ENCODE measurements at places on chromosomes 7 and 10. TPM values are rescaled to one million over a fixed set of nuclear protein-coding genes. Genes with fewer than 3 reads are reported as not detected.

DNA sequence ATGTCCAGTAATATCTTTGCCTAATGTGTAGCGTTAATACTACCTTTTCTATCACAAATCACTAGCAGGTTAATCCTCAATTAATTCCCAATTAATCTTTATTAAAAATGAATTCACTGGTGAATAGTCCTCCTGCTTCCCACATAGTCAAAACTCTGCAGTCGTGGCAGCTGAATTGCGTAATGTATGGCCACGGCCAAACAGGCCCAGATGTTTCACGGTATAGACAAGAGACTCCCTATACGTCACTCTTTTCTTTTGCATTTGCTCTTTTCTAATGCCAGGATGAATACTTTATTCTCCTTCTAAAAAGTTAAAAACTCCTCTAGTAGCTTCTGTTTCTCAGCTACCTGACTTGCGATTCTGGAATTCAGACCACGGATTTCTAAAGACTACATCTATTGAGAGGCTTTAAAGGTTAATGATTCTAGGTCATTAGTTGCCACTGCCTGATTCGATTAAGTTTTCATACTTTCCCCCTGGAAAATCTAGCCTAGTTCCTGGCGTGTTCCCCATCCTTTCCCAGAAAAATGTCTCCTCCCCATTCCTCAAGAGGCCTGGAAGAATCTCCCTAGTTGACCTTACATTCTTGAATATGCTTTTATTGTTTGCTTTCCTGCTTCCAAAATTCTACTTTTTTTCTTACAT is 16.9 kb downstream of the MEOX2 start:
- DNase-seq = no peak

DNA sequence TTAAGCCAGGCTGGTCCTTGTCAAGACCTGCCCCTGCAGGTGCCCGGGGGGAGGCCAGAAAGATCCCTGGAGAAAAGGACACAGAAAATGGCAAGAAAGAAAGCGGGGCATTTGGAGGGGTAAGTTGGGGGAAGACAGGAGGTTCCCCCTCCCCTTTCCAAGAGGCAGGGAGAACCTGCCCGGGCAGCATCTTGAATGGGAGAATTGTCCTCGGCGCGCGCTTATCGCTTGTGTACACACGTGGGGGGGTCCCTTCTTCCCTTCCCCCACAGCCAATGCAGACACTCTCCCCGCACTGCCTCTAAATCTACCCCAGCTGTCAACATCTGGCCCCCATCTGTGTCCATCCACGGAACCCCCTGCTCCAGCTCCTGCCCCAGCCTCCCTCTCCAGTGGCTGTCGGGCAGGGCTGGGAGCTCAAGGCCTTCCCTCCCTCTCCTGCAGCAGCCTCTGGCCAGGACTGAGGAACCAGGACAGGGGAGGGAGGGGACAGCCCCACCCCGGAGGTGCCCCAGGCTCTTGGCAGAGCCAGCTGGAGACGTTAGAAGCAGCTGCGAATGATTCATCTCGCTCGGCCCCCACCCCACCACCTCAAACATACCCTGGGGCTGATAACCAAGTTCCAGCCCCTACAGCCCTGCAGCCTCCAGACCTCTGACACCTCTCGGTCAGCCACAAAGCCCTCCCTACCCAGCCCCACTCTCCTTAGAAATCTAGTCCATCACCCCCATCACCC is 25.3 kb downstream of the EPHB4 start:
- peak; percentile 67 for DNase-seq

UBE3C gene
- total RNA-seq = 95.9 TPM

DNA sequence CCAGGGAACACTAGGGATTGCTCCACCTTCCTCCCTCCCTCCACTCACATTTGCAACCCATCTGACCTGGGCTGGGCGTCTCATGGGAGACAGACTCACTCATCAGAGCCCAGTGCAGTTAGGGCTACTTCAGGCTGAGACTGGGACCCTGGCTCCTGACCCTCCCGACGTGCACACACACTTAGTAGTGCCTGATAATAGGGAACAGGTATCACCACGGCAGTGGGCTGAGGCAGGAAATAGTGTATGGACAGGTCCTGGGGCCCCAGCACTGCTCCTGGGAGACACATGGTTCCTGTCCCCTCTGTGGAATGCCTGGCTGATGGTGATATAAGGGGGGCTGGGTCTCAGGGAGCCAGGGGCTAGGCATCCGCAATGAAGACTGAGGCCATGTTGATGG is 14.3 kb downstream of the AQP1 start:
- DNase-seq = peak; percentile 71

GRCh38 chr10:120077707-120078492 is 185.4 kb downstream of the SEC23IP start:
- no peak for DNase-seq

DNA sequence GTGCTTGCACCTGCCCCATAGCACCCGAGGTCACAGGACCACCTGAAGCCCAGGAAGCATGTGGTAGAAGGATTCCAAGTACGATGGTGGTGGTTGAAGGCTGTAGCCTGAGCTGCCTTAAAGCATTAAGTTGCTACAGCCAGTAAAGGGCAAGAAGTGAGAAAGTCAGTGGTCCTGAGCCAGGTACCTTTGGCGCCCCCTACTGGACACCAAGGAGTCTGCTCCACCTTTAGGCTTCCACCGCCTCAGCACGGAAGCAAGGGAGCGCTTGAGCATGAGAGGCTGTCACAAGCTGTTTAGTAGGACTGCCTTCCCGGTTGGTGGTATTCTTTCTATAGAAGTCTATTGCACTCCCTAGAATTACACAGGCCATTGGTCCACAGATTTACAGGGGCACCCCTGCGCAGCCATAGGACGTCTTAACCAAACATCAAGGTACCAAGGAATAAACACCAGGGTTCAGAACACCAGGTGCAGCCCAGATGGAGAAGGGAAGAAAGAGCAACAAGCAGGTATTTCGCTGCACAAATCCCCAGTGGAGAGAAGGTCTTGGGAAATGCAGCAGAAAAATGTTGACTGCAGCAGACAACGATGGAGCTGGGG is 2.2 kb downstream of the CRTAC1 start:
- DNase-seq = no peak

DNA sequence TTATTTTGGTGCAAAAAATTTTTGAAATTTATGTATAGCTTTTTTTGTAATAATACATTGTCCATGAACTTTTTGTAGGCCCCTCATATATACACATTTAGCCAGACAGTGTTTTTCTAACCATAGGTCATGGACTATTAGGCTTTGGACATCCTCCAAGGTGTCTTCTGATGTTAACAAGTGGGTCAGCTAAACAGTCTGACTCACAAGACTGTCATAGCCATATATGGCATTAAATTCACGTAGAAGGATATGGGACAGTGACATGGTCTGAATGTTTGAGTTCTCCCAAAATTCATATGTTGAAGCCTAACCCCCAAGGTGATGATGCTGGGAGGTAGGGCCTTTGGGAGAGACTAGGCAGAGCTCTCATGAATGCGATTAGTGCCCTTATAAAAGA is 14.0 kb upstream of the NUB1 start:
- DNase-seq = no peak

OGDH gene
- 59.2 TPM for total RNA-seq

DGKB gene
- total RNA-seq = 0.88 TPM

DNA sequence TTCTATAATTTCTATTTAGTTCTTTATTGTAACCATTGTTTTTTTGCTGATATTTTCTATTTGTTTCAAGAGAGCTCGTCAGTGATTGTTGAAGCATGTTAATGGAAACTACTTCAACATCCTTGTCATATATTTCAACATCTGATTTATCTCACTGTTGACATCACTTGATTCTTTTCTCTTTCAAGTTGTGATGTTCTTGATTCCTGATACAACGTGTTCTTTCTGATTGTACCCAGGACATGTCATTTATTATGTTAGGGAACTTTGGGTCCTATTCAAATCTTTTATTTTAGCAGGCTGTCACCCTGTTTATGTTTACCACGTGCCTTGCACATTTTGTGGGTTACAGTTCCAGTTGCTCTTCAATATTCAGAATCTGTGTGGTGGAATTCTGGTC is 79.8 kb upstream of the RSU1 start:
- DNase-seq = no peak

GRCh38 chr10:1600861-1601260 is 136.5 kb downstream of the ADARB2 start:
- no peak for DNase-seq

ACTL6B gene
- total RNA-seq = not detected

GRCh38 chr7:76272851-76273497 is 29.5 kb upstream of the HSPB1 start:
- peak; percentile 6 for DNase-seq
